ENCODE measurements at places on chromosomes 3 and 15.

GRCh38 chr15:80925597-80926059, 64.0 kb downstream of the MESD start:
- DNase-seq: no peak

DNA sequence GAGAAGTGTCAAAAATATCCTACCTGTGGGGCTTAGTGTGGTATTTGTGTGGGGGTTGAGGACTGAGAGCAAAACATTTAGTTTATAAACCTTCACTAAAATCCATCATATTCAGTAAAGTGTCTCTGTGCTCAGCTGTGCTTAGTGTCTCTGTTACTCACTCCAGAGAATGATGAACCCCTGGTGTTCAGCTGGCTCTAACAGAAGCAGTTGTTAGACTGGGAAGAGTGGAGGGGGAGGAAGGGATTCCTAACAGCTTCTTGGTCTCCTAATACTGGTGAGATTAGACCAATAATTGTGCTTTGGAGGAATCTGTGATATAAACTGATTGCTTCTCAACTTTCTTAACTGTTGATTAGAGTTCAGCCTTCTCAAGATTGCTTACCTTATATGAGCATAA, 1123.5 kb downstream of the ROBO2 start:
- no peak for DNase-seq

GRCh38 chr15:91688811-91689210, 164.7 kb upstream of the SLCO3A1 start:
- no peak for DNase-seq

DNA sequence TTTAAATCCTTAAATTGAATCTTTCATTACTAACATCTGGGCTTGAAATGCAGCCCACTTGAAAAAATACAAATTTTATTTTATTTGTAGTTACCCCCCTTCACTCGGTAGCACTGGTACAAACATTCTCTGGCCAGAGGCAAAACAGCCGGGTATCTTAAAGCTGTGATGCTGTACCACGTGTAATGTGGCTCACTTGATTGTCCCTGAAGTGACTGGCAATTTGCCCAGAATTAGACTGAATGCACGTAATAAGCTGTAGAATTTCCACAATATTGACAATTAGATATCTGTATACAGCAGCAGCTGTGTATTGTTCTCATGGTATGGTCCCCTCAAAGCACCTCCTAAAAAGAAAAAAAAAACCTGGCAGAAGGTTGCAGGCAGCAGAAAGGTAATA, 192.8 kb upstream of the TBC1D5 start:
- DNase-seq: no peak

DNA sequence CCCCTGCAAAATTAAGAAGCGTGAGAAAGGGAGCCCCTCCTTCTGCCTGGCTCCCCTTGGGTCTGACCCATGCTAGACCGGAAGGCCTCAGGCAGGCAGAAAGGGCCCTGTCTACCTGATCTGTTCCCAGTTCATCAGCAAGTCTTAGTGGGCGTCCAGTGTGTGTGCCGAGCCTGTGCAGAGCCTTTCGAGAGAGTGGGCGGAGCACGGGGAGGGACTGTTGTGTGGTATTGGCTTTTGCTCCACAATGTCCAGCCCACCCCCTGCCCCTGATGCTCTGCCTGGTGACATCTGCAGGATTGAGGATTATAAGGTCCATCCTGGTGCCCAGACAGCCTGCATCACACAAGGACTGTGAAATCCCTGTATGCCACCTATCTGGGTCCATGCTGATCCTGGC, 82.9 kb downstream of the CHDH start:
- DNase-seq: no peak

DNA sequence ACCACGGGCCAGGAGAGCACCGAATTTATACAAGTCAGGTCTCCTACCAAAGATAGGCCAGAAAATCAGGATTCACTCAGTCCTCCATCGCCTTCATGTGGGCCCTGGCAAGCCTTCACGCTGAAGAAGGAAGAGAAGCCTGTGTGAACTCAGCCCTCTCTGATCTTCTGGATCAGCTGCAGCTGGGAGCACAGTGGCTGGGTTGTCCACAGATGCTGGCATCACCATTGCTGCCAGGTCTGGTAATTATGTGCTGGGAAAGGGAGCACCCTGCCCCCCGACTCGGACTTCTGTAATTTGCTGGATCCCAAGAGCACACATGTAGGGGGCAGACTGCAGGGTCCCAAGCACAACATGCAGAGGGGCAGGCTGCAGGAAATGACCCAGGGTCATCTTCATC, 12.4 kb upstream of the PDE8A start:
- DNase-seq: no peak

Measured in SW 1271 (cell line).